ENCODE measurements at places on chromosomes 4 and X.

- no peak for DNase-seq
Measured at GRCh38 chr4:10098780-10099160, 17.8 kb downstream of the WDR1 start.

DNA sequence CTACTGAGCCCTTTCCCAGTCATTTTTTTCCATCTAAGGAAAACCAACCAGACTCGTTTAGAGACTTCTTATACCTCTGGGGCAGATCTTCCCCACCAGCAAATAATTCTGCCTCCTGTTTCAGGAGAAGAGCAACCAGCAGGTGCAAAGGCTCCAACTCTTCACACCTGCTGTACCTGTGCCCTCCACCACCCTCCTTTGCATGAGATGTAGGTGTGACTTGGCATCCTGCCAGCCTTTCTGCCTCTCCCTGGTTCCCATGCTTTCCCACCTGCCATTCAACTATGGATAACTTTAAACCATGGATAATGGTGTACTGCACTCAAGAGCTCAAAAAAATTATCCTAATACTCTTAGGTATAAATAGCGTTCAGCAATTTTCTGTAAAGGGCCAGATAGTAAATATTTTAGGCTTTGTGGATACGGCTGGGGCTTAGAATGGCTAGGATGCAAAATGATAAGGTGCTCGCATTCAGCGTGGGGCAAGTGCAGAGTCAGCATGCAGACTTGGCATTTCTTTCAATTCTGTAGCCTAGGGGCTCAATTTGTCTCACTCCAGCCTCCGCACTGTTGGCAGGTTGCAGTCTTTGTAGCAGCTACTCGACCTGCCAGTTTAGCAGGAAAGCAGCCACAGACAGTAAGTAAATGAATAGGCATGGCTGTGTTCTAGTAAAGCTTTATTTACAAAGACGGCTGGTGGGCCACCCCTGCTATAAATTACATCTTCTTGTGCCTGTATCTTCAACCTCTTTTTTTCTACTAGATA is 79.8 kb downstream of the HCCS start:
- DNase-seq = no peak

GRCh38 chr4:98739751-98740150 is 81.3 kb upstream of the TSPAN5 start:
- DNase-seq = no peak

DNA sequence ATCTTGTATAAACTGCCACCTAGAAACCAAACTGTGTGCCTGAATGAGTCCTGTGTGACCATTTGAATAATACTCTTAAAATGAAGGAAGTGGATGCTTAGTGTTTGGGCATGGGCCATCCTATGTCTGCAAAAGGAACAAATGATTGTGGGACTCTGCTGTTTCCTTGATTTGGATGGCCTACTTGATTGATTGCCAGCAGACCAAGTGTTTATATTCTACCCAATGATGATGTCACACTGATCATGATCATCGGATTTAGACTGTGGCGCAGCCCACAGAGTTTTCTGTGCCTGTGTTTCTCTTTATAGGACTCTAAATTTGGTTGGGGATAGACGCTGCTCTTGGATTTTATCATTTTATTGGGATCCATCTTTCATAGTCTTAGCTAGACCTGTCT is 4.4 kb downstream of the SEPTIN11 start:
- DNase-seq = no peak

DNA sequence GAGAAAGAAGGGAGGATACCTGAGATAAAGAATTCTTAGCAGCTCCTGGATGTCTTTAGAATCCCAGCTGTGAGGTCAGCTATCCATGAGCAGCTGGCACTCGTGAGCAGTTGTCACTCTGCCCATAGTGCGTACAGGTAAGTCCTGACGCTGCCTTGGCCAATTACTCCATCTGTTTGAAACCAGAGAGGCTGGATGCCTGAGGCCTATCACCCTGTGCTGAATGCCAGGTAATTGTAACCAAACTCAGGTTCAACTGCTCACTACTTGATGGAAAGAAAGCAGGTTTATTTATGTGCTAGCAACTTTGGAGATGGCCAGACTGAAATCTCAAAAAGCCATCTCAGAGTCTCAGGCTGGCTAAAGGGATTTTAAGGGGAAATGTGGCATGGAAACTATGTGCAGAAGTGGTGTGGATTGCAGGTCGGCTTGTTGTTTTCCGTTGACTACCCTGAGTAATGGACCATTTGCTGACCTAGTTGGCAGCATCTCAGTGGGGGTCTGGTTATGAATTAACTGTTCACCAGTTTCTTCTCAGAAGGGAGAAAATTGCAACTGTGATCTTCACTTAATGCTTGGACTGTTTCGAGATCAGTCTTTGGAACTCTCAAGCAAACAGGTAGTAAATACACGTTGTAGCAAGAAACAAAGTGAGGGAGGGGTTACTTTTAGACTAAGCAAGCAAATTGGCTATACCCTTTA is 1614.0 kb upstream of the PCDH10 start:
- DNase-seq = no peak

GRCh38 chr4:90002441-90003062 is 107.9 kb downstream of the MMRN1 start:
- DNase-seq = no peak

GRCh38 chr4:2783790-2784189 is 9.1 kb upstream of the SH3BP2 start:
- no peak for DNase-seq

Measured in HL-60 (cell line).